ENCODE measurements at places on chromosomes 16 and 17.

DNA sequence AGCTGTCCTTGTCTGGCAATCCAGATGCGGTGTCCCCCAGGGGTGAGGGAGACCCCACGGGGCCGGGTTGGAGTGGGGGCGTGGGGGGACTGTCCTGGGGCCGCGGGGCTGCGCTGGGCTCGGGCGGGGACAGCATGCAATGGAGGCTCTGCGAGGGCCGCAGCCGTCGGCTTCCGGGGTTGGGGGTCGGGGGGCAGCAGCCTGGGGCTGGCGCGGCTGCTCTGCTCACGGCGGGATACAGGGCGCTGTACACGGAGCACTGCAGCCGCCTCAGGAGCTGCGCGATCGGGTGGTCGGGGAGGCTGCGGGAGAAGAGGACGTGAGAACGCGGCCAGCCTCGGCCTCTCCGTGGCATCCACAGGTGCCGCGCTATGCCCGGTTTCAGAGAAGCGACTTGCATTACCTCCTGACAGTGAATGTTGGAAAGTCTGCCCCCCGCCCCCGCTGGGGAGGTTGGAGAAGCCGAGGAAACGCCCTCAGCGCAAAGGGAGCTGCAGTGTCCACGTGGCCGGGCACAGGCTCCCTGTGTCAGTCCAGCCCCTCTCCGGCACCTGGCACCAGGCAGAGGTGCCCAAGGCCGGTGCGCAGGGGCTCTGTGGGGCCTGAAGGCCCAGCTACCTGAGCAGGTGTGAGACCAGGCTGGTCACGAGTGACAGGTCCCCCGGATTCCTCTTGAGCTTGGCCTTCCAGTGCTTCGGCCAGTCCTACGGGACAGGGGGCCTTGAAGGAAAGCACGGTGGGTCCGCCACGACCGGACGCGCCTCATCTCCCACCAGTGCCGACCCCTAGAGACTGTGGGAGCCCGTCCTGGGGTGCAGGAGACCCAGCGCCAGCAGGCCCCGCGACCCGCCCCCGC is 9.4 kb upstream of the SPATA2L start:
- no peak for DNase-seq

GRCh38 chr16:6023449-6023848 is 925.9 kb upstream of the EEF2KMT start:
- DNase-seq = no peak

DNA sequence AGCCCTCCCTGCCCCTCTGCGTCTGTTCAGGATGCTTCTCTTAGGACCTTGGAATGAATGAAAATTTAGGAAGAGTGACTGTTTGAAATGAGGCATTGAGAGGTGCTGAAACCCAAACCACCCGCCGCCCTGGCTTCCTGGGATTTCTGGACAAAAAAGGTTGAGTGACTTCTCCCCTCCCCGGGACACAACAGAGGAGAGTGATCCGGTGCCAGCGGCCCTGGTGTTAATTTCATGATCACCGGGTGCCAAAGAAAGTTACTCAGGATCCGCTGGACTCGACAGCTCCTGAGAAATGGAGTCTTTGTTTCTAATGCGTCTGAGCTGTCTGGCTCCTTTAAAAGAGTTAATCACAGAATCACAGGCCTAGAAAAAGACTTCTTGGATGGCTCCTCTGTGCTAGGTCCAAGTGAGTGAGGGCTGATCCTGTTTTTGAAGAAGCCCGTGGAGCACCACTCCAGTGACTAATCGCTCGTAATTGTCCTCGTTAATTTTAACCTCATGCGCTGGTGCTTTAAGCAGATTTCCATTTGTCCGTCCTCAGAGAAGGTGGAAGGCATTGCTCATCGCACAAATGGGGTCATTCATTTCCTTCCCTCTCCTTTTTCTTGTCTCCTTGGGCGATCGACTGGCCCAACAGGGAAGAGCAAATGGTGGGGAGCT is 144.4 kb upstream of the ZFHX3 start:
- DNase-seq = no peak

DNA sequence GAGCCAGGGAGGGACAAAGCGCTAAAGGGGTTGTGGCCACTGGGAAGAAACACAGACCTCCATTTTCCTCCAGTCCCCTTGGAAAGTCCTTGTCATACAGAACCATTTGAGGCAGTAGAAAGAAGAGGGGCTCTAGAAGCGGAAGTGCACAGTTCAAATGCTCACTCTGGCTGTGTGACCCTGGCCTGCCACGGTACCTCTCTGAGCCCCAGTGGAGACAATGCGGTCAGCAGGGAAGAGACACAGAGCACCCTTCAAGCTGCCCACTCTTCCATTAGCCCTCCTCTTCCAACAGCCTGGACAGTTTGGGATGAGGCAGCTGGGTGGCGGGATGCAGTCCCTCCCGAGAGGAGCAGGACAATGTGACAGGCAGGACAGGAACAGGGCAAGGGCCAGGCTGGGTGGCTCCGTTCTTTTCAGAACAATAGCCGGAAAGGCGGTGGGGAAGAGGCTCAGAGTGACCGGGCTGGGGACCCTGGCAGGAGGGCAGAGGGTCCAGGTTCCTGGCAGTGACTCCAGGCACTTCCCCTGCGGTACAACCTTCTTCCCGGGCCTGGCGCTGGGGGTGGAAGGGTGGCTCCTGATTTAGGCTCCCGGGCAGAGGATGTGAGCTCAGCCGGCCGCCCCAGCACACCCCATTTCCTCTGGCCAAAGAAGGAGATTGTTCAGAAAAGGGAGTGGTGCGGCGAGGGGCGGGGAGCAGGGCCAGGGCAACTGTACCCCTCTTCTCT is 5.6 kb downstream of the CASKIN2 start:
- DNase-seq = no peak

DNA sequence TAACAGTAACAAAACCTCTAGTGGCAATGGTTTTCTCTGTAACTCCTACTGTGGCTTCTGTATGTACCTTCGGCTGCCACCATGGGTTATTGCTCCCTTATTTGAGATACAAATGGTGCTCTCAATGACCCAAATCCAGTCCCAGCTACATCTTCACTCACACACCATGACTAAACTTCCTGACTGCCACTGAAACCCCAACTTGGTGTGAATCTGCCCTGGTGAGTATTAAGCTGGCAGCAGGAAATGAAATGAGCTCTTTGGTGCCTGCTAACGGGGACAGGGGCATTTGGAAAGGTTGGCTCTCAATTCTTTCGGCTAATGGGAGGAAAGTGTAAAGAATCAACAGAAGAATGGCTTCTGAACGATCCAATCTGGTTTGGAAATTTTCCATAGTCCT is 7.5 kb upstream of the SLC35B1 start:
- peak; percentile 48 for DNase-seq

DNA sequence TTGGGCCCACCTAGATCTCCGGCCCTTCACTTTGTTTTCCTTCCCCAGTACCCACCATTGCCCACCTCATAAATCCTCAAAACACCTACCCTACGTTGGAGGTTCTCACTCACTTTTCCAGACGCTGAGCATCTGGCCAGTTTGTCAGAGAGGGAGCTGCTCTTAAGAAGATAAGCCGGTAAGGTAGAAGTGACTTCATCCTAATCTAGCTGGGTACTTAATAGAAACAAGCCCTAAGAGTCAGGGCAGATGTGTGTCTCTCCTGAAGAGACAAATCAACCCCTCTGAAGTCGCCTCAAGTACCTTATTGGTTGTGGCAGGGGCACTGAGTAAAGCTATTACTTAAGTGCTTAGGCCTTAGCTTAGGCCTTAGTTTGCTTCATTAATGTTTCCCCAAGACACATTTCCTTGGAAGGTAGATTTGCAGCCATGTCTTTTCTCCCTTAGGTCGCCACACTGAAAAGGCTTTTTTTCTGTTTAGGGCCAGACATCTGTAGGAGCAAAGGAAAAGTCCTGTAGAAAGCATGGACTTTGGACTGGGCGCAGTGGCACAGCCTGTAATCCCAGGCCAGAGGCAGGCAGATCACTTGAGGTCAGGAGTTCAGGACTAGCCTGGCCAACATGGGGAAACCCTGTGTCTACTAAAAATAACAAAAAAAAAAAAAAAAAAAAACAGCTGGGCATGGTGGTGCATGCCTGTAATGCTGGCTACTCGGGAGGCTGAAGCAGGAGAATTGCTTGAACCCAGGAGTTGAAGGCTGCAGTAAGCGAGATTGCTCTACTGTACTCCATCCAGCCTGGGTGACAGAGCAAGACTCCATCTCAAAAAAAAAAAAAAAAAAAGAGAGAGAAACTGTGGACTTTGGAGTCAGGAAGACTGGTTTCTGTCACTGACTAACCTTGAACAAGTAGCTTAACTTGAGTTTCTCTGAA is 1.0 kb downstream of the TACO1 start:
- no peak for DNase-seq

DNA sequence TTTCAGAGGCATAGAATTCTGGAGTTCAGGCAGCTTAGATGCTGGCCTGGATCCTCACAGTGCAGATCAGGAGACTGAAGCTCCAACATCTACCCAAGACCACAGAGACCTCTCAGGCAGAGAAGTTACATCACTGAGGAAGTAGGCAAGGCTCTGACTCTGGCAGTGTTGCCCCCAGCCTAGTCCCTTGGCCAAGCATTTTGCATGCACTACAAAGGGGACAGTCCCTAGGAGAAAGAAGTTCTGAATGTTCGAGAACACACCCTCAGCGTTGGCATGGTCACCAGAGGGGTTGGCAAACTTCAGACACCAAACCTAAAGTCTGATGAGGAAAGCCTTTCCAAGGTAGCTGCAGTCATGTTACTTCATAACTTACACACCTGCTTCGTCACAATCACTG is 2.5 kb downstream of the RANBP10 start:
- peak; percentile 32 for DNase-seq

DNA sequence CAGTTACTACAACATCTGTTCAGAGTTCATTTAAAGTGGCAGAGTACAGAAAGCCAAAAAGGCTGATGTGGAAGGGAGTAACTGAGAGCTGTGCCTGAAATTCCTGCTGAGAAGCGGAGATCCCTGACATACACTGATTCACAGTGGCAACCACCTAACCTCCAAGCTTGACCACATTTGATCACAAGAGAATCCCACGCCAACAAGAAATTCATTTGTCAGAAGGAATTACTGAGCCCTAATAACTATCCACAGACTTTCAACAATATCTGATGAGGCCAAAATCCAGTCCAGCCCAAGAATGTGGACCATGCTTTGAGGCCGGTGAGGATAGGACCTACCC is 168.5 kb upstream of the RPH3AL start:
- no peak for DNase-seq

GRCh38 chr17:14437176-14437575 is 136.3 kb downstream of the HS3ST3B1 start:
- DNase-seq = no peak

- no peak for DNase-seq
Observed at GRCh38 chr17:32161029-32161428, 18.7 kb downstream of the RHOT1 start.

DNA sequence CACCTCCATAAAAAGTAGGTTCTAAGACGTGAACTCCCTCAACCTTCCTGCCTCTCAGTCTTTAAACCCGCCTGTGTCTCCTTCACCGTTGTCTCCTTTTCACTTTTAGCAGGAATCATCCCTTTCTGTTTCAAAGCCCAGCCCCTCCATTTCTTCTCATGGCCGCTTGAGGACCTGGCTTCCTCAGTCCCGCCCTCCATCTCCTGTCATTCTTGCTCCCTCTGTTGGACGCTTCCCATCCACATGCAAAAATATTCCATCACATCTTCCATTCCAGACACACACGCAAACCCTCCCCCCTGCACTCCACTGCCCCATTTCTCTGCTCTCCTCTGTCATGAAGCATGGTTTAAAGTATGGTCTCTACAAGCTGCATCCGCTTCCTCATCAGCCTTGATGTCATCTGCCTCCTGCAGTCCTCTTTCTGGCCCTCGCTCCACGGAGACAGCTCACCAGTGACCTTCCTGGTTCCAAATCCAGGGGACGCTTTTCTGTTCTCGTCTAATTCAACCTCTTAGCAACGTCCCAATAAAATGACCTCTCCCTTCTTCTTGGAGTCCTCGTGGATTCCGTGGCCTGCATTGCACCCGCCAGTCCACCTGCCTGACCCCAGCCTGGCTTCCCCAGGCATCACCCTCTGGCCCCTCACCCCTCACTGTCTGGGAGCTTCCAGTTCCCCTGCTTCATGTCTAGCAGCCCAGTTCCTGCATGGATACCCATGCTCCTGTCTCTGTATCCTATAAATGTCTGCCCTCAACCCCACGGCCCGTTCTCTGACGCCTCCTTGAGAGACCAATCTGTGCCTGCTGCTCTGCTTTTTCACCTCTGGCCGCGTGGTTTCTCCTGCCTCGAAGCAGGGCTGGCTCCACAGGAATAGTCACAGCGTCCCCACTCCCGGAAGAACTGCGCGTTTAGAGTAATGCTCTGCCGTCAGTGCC is 26.2 kb downstream of the ANKRD40 start:
- peak; percentile 6 for DNase-seq

GRCh38 chr16:24101431-24101830 is 154.7 kb upstream of the CACNG3 start:
- DNase-seq = no peak

DNA sequence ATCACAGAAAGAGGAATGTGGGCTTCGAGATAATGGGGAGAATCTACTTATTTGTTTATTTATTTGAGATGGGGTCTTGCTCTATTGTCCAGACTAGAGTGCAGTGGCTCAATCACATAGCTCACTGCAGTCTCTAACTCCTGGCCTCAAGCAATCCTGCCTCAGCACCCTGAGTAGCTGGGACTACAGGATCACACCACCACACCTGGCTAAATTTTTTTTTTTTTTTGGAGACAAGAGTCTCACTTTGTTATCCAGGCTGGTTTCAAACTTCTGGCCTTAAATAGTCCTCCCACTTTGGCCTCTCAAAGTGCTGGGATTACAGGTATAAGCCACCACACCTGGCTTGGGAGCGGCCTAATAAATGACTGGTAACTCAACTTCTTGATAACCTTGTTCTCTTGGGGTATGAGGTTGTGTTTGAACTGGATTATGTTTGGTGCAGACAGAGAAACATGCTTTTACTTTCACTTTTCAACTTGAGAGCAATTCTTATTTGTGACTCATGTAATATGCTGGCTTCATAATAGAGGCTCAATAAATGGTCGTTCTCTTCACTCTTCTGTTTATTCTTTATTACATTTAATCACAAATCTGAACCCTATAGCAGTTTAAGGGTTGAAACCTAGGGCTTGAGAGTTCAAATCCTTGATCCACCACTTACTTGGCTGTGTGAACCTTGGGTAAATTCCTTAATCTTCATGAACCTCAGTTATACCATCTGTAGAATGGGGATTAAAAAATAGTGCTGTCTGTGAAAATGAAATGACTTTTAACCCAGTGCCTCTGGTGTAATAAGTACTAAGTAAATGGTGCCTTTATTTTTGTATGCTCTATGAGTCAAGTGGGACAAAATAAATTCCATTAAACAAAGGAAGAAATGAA is 129.1 kb upstream of the HS3ST2 start:
- DNase-seq = no peak

DNA sequence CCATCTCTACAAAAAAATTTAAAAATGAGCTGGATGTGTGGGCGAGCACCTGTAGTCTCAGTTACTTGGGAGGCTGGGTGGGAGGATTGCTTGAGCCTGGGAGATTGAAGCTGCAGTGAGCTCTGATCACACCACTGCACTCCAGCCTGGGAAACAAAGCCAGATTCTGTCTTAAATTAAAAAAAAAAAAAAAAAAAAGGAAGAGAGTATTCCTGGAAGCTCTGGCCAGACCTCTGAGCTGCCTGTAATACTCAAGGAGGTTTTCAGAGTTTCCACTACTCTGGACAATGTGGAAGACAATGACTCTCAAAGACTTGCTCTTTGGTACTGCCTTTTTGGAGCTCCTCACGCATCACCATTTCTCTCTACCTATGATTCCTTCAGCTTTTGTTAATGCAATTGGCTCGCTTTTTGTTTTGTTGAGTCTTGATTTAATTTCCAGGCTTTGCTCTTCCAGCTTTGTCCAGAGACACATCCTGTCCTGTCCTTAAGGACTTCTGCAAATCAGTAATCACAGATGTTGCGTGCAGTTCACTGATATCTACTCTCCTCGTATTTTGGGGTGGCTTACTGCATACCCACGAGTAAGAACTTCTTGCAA is 10.8 kb downstream of the CHD9 start:
- DNase-seq = no peak

Data from activated T-cell treated with anti-CD3 and anti-CD28 coated beads, Interleukin-2, amount 50 U/mL, for 72 hours (primary cell).